ENCODE measurements at places on chromosomes 16 and 17.

DNA sequence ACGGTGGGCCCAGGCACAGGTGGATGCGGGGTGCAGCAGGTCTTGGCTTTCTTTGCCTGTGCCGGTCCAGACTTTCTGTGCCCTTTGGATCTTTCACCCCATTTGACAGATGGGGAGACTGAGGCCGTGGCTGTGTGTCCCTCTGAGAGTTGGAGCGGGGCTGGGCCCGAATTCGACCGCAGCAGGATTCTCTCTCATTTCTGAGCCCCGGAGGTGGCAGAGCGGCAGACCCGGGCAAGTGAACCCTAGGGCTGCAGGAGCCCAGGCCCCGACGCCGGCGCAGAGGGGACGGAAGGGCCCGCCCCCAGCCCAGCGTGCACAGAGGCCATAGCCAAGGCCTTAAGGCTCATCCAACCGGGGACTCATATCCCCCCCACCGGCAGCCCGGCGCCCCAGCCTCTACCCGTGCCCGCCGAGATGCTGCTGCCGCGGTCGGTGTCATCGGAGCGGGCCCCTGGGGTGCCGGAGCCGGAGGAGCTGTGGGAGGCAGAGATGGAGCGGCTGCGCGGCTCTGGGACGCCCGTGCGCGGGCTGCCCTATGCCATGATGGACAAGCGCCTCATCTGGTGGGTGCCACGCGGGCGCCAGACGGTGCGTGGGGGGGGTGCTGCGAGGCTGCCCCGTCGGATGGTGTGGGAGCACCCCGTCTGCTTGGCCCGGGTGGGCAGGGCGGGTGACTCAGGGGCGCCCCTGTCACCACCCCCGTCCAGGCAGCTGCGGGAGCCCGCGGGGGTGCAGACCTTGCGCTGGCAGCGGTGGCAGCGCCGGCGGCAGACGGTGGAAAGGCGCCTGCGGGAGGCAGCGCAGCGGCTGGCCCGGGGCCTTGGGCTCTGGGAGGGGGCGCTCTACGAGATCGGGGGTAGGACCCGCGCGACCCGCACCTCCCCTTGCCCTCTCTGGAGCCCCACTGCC lies 857 bp downstream of the TMC8 start:
- peak; percentile 52 for DNase-seq

DNA sequence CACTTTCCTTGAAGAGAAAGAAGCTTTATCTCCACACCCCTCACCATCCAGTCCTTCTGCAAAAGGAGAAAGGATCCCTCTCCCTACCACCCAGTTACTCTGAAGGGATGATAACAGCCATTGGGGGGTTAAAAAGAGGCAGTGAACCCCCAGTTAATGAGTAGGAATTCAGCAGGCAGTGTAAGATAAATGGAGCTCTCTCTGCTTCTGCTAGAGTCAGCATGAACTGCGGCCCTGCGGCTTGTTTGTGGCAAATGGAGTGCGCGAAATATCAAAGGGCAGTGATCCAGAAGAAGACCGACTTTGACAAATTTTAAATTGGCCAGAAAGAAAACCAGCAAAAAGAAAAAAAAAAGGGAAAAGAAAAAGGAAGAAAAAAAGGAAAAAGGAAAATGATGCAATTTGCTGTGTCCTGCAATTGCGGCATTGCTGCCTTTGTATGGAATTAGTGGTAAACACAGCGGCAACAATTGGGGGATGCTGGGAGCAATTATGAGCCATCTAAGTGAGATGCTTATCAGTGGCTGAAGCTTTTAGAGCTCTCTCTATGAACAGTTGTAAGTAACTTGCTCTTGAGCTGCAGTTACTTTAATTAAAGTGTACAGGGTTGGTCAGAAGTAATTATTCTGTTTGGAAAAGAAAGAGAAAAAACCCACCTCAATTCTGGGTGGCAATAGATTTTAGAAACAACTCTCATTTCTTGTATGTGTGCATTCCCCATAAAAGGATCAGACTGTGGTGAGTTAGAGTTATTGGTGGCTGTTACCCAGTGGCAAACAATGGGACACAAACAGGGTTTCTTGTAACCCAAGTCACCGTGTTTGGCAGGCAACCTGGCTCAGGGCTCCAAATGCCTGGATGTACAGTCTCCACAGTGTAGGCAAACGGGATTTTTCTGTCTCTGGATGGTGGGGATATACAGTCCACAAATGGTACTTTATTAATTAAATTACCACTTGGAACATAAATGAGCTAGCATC lies 161.3 kb downstream of the AATF start:
- no peak for DNase-seq

- DNase-seq: no peak
These were observed 45.2 kb downstream of the SLC6A2 start for GRCh38 chr16:55700961-55701360.

GRCh38 chr17:20228860-20229259 lies 219.7 kb downstream of the SPECC1 start:
- DNase-seq: no peak

DNA sequence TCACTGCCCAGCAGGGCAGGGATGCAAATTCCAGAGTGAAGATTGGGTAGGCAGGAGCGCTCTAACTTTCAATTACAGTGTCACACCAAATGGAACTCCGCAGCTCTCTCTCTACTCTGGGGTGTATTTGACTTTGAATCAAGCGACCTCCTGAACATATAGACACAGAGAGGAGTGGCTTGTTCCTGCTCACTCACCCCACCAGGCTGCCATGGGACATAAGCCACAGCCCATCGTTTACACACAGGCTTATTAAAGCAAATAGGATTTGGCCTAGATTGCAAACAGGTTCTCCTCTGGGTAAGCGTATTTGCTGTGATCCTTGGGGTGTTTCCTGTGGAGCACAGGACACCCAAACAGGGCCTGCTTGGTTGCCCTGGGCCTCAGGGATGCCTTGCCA lies 281.6 kb upstream of the CCL2 start:
- DNase-seq: no peak

GRCh38 chr17:80802626-80803450 lies 188.8 kb upstream of the CHMP6 start:
- no peak for DNase-seq

DNA sequence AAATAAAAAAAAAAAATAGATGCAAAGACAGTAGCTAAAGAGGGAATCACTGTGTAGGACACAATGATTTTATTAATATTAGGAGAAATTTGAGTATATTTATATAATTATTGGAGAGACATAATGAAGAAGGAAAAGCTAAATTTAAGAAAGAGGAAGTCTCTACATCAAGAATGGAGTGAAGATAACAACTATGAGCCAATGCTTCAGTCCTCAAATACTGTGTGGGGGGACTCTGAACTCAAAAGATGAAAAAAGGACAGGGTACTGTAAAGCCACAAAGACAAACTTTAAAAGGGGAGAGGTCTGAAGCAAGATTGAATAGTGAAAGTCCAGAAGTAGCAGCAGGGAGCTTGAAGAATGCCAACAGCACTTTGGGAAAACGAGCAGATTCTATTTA lies 44.7 kb downstream of the SKAP1 start:
- no peak for DNase-seq

DNA sequence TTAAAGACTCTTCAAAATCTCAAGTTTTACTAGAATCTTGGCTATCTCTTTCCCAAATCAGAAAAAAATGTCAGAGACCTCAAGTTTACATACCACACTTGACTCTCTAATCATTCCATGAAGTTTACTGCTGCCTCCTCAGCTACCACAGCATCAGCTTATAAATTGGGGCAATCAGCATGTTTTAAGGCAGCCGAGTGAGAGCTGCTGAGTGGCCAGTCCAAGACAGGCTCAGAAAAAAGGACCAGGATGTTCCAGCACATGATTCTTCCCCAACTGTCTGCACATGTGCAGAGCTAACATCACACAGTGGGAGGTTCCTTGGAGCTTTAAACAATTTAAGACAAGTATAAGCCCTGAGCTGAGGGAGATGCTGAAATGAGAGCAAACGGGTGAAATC lies 140.6 kb upstream of the NUDT7 start:
- no peak for DNase-seq

DNA sequence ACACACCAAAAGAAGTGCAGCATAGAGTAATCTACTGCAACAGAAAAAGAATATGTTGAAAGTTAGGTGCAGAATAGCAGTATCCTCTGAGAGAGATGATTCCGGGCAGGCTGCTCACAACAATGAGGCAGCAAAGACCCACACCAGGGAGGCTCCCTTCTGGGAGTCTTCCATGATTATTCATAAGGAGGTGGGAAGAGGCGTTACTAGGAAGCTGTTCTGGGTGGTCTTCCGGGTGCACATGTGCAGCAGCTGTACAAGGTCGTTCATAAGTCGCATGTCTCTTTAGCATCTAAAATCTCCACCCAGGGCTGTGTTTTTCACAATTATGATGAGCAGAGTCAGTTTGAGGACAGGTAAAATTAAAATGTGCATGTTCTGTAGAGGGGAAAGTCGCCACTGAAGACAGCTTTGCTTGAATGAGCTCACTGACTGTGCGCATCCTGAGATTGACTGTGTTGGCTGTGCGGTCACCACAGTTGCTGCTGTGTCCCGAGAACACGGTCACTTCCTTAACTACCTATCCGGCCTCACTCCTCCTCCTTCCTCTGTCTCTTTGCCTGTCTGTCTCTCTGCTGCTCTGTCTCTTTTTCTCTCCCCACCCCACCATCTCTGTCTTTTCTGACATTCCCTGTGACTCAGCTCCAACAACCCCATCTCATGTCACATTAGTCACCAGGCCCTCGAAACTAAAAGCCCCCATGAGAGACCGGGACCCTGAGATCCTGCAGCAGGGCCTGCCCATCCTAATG lies 125.5 kb upstream of the HSBP1 start:
- no peak for DNase-seq

GRCh38 chr16:80027007-80027965 lies 426.7 kb upstream of the MAF start:
- no peak for DNase-seq

GRCh38 chr16:48076455-48077012 lies 79.3 kb downstream of the ABCC12 start:
- no peak for DNase-seq

DNA sequence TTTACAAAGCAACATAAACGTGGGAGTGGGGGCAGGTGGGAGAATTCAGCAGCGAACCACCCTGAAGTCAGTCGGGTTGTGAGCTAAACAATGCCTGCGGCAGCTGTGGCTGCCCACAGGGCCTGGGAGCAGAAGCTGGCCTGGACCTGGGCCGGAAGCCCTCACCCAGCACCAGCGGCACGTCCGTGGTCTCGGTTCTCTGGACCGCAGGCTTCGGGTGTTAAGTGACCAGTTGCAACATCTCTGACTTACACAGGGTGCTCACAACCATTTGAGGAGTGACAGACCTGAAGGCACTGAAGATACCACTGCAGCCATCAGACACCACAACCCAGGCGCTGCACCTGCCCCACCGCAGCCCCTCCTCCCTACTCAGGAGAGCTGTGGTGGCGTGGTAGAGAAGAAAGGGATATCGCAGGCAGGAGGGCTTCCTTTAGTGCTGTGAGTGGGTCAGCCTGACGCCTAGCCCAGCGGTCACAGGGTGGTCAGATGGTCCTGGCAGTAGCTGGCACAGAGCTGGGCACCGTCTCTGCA lies 33.8 kb downstream of the CBFA2T3 start:
- no peak for DNase-seq

DNA sequence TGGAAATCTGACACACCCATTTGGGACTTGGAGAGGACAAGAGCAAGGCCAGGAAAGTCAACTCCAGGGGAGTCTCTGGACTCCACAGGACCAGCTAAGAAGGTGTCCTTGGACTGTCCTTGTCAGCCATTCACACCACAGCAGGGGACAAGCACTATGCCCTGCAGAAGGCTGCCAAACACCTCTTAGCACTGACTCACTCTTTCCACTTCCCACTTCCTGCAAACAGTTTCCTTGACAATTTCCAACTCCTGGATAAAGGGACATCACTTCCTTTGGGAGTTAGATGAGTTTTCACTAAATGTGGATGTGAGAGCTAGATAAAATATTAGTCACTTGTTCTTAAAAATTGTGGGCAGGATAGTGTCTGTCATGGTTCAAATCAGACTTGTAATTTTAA lies 37.8 kb upstream of the BCAR1 start:
- DNase-seq: no peak

- DNase-seq: no peak
These were observed 8.0 kb downstream of the CDK5R1 start for GRCh38 chr17:32494621-32495358.

DNA sequence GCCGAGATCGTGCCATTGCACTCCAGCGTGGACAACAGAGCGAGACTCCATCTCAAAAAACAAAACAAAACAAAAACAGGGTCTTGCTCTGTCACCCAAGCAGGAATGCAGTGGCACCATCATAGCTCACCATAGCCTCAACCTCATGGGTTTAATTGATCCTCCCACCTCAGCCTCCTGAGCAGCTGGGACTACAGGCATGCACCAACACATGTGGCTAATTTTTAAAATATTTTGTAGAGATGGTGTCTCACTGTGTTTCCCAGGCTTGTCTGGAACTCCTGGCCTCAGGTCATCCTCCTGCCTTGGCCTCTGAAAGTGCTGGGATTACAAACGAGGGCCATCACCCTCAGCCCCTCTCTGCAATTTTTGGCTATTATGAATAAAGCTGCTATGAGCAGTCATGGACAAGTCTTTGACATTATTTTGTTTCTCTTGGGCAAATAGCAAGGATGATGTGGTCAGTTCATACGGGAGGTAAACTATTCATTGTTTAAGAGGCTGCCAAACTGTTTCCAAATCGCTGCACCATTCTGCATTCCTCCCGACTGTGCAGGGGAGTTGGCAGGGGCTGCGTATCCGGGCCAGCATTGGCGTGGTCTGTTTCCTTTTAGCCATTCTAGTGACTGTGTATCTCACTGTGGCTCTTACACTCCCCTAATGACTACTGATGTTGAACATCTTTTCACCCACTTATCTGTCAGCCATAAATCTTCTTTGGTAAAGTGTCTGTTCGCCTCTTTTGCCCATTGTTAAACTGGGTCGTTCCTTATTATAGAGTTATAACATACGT lies 21.1 kb downstream of the EIF4A3 start:
- no peak for DNase-seq

DNA sequence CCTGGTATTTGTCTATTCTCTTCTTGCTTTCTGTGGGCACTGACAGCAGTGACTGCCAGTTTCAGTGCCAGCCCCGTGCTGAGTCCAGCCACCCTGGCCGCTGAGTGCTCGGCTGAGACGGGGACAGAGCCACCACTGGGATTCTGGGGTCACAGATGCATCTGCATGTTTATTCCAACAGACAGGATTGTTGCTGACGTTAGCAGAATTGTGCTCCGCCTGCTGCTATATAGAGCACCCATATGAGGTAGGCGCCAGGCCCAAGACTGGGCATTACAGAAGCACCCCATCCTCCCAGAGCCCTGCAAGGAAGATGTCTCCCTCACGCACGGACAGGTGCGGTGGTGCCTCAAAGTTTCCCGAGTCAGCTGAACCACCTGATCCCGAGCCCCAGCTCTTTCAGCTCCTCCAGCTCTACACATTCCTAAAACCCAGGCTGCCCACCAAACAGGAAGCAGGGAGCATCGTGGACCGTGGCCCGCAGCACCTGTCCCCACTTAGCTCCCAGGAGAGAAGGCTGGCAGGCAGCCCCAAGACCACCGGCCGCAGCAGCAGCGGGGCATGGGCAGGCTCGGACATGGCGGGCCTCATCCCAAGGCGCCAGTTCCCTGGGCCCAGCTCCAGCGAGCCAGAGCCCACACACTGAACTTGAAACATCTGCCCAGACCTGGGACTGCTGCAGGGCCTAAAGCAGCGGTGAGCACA lies 44.9 kb upstream of the RASD1 start:
- DNase-seq: no peak
